Muscle of leg (tissue), 16 donors: ENCODE measurements at places on chromosomes 12 and 14. TPM values are rescaled to one million over a fixed set of nuclear protein-coding genes. Genes with fewer than 3 reads are reported as not detected.

DNA sequence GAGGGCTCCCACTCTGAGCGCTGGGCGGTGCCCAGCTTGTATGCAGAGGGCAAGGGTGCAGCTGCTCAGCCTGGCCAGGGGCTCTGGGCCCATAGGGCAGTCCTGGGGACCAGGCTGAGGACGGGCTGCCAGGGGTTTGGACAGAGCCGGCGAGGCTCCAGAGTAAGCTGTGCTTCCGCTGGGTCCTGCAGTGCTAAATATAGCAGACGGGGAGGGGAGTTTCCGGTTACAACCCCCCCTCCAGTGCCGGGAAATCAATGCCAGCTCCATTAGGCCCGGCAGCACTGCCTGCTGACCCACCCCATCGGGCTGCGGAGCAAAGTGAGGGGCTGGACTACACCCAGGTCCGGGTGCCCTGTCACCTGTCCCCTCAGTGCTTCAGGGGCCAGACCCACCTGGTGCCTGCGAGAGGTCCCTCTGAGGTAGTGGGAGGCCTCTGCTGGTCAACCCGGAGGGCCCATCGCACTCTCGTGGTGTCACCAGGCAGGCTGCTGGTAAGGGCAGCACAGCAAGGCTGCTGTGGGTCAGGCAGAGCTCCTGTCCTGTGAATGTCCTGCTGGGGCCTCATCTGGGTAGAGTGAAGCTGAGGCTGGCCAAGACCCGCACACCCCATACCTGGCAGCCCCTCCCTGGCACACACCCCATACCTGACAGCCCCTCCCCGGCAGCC, 2.6 kb upstream of the JAG2 start:
- DNase-seq = peak; percentile 68

DNA sequence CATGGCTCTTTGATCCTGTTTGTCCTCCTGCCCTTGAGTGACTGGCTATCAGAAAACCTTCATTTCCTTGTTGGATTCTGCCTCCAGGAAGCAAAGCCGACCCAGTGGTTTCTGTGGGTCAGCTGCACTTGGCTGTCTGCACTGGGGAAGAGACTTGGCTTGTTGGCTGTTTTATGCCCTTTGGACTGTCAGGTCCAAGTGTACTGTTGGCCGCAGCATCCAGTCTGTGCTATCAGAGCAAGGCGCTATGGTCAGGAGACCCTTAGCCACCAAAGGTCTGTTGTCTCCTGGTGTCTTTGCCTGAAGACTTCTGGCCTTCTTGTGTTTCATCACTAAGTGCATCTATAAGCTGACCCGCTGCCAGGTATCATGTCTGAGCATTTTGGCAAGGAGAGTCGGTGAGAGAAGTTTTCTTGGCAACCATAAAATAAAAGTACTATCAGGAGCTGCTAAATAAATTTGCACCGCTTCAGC, 177.4 kb upstream of the HIF1A start:
- peak; percentile 81 for DNase-seq

GRCh38 chr12:122142857-122143256, 31.2 kb downstream of the IL31 start:
- no peak for DNase-seq

DNA sequence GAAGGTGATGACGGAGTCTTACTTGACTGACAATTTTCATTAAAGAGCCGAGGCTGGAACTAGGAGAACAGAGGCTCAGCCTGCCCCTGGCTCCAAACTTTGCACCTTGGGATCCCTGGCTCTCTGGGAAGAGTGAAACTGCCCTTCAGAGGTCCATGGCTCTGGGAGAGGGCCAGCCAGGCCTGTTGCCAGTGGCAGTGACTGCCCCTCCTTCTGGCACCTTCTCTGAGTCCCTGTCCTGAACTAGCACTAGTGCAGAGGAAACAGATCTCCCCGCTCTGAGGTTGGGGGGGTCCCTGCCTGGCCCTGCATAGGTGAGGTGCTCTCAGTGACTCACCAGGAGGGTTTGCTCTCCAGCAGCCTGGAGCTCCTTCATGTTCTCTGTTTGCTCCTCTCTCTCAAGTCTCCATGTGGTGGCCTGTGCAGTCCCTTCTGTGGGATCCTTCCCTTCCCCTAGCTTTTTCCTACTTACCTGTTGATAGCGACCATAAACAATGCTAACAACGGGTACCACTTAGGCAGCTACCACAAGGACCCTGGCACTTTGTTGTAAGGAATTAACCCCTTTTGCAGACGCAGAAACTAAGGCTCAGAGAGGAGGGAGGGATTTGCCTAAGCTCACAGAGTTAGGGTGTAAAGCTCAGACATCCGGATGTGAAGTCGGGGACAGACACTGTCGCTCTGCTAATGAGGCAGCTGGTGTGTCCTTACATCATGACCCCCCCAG, 22.4 kb downstream of the FAM222A start:
- DNase-seq = no peak

GRCh38 chr12:130975116-130975515, 21.4 kb downstream of the ADGRD1 start:
- no peak for DNase-seq

DNA sequence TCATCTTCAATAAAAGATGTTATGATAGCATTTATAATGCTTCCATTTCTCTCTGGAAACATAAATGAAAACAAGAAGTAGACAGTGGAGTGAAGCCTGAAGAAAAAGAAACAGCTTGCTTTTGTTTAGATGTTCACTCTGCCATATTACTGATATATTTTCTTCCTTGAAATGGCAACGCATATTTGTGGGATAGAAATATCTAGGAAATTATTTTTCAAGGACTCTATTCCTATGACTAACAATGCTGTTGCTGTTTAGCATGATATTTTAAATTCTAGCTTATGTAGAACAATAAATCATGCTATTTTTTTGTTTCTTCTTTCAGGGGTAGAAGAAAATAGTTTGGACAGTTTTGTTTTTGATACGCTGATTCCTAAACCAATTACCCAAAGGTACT, 359.0 kb downstream of the NAV3 start:
- no peak for DNase-seq

GRCh38 chr12:56695327-56696101, 7.4 kb upstream of the PTGES3 start:
- peak; percentile 30 for DNase-seq

DNA sequence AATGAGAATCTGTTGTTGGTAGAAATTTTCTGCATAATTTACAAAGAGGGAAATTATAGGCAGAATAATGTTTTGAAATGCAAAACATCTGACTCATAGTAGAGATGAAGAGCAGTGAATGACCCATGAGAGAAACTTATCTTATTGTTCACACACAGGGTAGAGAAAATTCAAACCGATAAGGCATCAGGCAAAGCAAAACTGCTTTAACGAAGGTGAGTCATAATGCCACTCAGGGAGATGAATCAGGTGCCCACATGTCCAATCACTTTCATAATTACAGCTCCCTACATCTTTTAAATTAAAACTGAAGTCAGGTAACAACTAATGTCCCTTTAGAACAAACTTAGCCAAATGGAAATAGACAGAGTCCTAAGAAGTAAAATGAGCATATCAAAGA, 265.6 kb upstream of the GARIN6 start:
- DNase-seq = no peak

- DNase-seq = no peak
Observed at GRCh38 chr14:75647640-75648039, 13.0 kb downstream of the ERG28 start.

The LHX5 gene
- total RNA-seq = not detected

The STAT2 gene
- 63.4 TPM for total RNA-seq

The SLC17A8 gene
- total RNA-seq = 0.35 TPM

The DCN gene
- 2,074 TPM for total RNA-seq

The GLIPR1L1 gene
- total RNA-seq = not detected

The FOXG1 gene
- total RNA-seq = under 0.01 TPM

The ARHGAP9 gene
- 3.6 TPM for total RNA-seq
